ENCODE measurements at places on chromosomes 4 and X.

GRCh38 chrX:112889400-112889799 lies 48.8 kb upstream of the AMOT start:
- DNase-seq: no peak

DNA sequence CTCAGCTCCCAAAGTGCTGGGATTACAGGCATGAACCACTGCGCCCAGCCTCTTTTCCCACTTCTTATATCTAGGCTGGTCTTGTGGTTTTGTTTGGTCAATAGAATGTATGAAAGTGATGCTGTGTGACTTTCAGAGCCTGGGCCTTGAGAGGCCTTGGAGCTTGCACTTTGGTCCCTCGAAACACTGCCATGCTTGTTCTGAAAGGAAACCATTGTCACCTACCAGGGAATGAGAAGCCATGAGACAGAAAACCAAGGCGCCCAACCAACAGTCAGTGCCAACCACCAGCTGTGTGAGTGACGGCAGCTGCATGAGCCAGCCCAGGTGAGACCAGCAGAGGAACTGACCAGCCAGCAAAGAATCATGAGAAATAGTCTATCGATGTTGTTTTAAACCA lies 57.4 kb downstream of the SCD5 start:
- no peak for DNase-seq

- no peak for DNase-seq
Observed at GRCh38 chrX:49995107-49995731, 72.8 kb downstream of the CLCN5 start.

- DNase-seq: no peak
Observed at GRCh38 chr4:35565640-35566039, 678.7 kb downstream of the ARAP2 start.

Data from coronary artery (tissue), 2 donors.